ENCODE measurements at places on chromosomes 4 and X.

DNA sequence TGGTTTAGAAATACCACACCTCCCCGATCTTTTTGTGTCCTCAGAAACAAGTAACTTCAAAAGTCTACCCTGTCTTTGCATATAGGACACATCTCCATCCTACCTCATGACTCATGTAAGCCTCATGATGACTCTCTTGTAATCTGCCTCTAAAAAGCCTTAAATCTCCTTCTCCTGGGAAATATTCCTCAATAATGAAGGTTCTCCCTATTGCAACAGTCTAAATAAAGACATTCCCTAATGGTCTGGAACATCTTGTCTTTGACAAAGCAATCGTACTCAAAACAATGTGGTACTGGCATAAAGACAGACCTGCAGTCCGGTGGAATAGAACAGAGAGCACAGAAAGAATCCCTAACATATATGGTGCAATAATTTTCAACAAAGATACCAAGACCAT lies 257.7 kb downstream of the OPHN1 start:
- no peak for DNase-seq

- no peak for DNase-seq
These were observed 2.8 kb upstream of the LIN54 start for GRCh38 chr4:83013420-83013867.

DNA sequence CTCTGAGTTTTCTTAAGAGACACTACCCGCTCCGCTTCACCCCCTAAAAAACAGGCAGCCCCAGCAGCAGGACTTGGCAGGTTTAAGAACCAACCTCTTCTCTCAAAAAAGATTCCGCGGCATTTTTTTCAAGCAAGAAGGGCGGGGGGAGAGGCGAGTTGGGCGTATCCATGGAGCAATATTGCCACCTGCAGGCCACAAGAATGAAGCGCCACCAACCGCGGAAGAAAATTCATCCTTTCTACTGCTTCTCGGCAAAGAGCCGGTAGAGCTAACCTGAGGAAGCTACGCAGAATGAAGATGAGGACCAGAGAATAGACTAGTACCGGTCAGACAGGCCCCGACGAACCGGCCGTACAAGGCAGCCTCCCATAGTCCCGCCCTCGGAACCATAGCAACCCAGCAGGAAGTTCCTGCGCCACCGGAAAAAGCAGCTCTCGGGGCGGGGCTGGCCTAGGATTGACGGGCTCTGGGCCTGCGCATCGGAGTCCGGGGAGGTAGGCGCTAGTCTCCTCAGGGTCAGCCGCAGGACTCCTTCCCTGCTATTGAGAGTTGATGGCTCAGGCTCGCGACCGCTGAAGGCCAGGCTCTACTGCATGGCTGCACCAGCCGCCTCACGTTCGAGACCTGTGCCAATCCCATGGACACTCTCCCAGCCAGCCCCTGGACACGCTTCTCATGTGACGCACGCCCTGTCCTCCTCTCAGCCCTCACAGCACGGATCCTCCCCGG lies 76.9 kb downstream of the MAGED4 start:
- peak; percentile 85 for DNase-seq

DNA sequence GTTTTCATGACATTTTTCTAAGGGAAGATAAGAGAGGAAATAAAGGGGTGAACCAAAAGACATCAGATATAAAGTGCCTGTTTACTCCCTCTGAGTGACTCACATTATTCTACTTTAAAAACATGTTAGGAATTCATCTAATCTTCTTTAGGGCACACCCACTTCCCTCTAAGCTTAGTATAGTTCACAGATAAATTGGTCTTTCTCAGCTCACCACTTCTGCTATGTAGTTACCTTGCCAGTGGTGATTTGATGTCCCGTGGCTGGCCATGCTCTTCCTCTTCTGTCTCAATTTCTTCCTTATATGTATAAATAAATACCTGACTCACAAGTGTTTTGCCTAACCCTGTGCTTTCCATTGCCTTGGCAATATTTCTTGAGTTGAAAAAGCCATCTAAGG lies 96.8 kb downstream of the PDLIM5 start:
- DNase-seq, result no peak

GRCh38 chrX:75273483-75273882 lies 402 bp upstream of the UPRT start:
- DNase-seq, result no peak

- no peak for DNase-seq
These were observed 50.7 kb downstream of the FAM13A start for GRCh38 chr4:89006307-89006706.
